NCI-H1092 (cell line): ENCODE measurements at places on chromosomes 4 and X.

DNA sequence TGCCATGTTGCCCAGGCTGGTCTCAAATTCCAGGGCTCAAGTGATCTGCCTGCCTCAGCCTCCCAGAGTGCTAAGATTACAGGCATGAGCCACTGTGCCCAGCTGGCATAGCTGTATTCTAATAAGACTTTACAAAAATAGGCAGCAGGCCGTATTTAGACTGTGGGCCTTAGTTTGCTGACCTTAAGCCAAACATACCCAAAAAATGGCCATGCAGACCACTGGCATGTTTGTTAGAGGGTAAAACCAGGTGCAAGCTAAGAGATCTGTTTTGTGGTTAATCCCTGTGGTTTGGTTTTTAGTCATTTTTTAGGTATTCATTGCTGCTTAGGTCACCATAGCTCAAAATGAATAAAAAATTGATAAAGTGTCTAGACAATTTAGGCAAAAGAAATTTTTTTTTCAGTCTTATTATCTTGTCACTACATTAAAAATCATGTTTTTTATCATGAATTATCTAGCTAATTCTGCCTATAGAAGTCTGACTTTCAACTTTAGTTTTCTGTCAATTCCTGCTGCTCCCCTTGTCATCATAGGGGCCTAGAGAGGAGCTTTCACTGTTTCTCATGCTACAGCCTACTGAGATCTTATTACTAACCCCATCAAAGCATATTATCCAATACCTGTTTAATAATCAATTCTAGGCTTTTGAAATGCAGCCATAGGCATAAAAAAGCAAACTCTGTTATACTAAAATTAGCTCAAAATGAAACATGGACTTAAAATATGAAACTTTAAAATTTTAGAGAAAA lies 7.5 kb upstream of the SPINK2 start:
- no peak for DNase-seq

DNA sequence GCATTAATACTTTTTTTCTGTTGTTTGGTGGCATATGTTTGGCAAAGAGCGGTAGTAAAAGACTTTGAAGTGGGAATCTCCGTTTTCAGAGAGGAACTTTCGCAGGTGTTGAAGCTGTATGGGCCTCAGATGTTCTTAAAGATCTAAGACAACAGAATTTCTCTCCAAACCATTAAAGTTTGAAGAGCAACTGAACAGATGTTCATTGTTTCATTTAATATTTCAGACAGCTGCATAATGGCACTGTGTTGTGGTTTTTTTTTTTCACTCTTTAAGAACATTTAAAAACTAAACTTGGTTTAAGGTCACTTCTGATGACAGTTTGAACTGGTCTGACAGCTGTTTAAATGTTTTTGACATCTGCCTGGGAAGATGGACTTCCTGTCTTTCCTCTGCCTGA lies 882.7 kb upstream of the PCDH10 start:
- no peak for DNase-seq

DNA sequence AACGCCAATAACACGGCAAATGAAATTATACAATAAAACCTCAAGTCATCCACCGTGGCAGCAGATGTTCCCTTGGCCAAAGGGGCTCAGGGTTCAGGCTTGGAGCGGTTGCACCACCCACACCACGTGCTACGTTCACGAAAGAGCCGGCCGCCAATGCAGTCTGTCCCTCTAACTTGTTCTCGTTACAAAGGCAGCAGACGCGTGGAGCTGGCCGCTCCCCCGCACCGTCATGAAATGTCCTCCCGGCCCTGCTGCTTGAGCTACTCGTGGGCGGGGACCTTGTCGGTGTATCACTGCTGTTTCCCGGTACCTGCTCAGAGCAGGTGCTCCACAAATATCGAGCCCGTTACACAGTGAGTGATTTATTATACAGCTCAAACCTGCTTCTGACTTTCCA lies 36.4 kb upstream of the MAN2B2 start:
- DNase-seq, result peak; percentile 18

- DNase-seq, result no peak
Measured at GRCh38 chr4:123987408-123987807, 590.8 kb downstream of the SPRY1 start.

- peak; percentile 4 for DNase-seq
Measured at GRCh38 chr4:44493924-44494323, 45.3 kb upstream of the KCTD8 start.

GRCh38 chr4:24121395-24122175 lies 231.7 kb upstream of the PPARGC1A start:
- no peak for DNase-seq

- no peak for DNase-seq
Measured at GRCh38 chr4:168884251-168885124, 125.6 kb downstream of the CBR4 start.

GRCh38 chr4:138689593-138689992 lies 326.0 kb upstream of the NOCT start:
- no peak for DNase-seq

- peak; percentile 58 for DNase-seq
Measured at GRCh38 chr4:5050520-5051277, 581 bp upstream of the STK32B start.

- DNase-seq, result no peak
Measured at GRCh38 chr4:71460371-71460770, 121.6 kb downstream of the SLC4A4 start.

GRCh38 chrX:125005863-125006262 lies 313.8 kb upstream of the TEX13C start:
- DNase-seq, result no peak

GRCh38 chrX:19628011-19628575 lies 112.8 kb upstream of the MAP3K15 start:
- DNase-seq, result no peak

- no peak for DNase-seq
Measured at GRCh38 chr4:64564126-64564525, 154.9 kb upstream of the TECRL start.

- DNase-seq, result no peak
Measured at GRCh38 chr4:54678826-54679225, 21.1 kb downstream of the KIT start.

- DNase-seq, result no peak
Measured at GRCh38 chrX:18574591-18574990, 97.3 kb downstream of the RS1 start.

GRCh38 chr4:148068065-148068911 lies 336.4 kb downstream of the ARHGAP10 start:
- no peak for DNase-seq

- no peak for DNase-seq
Measured at GRCh38 chr4:659851-660250, 14.2 kb downstream of the ATP5ME start.

GRCh38 chrX:12890467-12890866 lies 16.0 kb upstream of the TLR8 start:
- no peak for DNase-seq

GRCh38 chrX:4181782-4182407 lies 468.4 kb upstream of the PRKX start:
- DNase-seq, result no peak

DNA sequence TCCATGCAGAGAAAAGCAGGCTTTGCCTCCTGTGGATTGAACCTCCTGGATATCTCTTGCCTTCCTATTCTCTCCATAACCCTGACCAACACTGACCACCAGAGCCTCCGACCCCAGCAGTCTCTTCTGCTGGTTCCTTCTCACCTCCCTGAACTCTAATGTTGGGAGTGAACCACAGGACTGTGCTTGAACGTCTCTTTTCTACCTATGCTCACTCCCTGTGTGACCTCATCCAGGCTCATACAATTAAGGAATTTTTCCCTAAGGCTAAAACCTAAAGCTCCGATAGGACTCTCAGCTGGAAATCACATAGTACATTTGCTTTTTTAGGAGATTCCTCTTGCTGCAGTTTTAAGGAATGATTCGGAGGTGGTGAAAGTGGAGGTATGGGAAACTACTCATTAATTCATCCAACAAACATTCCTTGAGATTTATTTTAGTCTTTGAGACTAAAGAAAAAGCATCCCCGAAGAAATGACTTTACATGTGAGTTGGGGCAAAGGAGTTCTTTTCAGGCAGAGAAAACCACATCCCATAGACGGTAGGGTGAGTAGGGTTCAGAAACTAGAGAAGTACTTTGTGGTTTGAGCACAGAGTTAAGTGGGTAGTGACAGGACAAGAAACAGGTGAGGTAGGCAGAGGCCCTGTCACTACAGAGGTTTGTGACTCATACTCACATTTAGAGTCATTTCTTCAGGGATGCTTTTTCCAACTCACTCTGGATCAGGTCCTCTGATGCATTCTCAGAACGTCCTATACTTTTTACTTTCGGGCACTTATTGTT lies 30.8 kb downstream of the NDNF start:
- DNase-seq, result no peak
